Sigmoid colon (tissue), 7 donors: ENCODE measurements at places on chromosomes 12 and 14. TPM values are rescaled to one million over a fixed set of nuclear protein-coding genes. Genes with fewer than 3 reads are reported as not detected.

DNA sequence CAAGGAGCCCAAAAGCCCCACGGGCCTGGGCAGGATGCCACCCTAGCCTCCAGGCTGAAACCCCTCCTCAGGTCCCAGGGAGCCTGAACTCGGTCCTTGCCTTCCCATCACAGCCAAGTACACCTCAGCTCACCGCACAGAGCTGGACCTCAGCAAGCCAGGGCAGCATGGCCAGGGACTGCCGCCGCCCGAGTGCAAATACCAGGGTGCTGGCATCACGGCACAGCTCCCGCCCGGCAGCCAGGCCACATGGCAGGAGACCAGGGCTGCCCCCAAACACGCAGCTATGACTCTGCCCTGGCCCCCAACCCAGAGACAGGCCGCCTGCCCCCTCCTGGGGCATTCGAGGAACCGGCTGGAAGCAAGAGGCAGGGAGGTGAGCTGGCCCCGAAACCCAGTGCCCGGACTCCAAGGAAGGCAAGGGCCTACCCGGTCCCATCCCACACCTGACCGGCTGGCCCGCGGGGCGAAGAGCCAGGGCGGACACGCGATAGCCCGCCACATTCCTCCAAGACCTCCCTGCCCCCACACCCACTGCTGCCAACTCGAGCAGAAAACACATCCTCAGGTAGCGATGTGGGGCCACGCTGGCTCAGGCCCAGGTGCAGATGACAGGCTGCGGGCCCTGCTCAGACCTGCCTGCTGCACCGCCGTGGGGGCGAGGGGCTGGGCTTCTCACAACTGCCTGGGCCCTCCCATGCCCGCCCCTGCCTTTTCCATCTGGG lies 2.7 kb downstream of the JAG2 start:
- no peak for DNase-seq

The AQP2 gene
- not detected for total RNA-seq

The NRXN3 gene
- 23.2 TPM for total RNA-seq

GRCh38 chr14:89443042-89443629 lies 26.1 kb upstream of the FOXN3 start:
- DNase-seq, result no peak

The NOXRED1 gene
- total RNA-seq, result 0.82 TPM

The OR4E2 gene
- not detected for total RNA-seq

The MYH6 gene
- not detected for total RNA-seq

The RNASE7 gene
- total RNA-seq, result not detected

- DNase-seq, result no peak
Observed at GRCh38 chr14:75126121-75126544, 715 bp downstream of the NEK9 start.

DNA sequence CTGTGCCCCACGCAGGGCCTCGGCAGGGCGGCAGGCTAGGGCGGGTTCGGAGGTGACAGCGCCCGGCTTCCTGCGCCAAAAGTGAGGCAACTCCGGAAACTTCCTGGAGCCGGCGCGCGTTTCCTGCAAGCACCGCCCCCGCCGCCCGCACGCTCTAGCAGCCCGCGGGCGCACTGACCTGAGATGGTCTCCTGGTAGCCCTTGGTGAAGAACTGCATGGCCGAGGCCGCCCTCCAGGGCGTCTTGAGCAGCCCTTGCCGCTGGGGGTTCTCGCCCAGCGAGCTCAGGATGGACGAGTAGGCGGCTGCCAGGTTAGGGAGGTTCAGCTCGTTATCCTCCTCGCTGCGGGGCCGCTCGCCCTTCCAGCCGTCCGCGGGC lies 494 bp downstream of the GCH1 start:
- DNase-seq, result peak; percentile 87

The SERPINA1 gene
- total RNA-seq, result 26.6 TPM

The SNAPC1 gene
- 7.6 TPM for total RNA-seq

GRCh38 chr14:58722441-58722840 lies 84.7 kb downstream of the DACT1 start:
- DNase-seq, result no peak

The C12orf54 gene
- 1.2 TPM for total RNA-seq

- DNase-seq, result peak; percentile 84
Observed at GRCh38 chr12:113196990-113197389, 11.5 kb downstream of the RITA1 start.

The ACSM4 gene
- total RNA-seq, result not detected

DNA sequence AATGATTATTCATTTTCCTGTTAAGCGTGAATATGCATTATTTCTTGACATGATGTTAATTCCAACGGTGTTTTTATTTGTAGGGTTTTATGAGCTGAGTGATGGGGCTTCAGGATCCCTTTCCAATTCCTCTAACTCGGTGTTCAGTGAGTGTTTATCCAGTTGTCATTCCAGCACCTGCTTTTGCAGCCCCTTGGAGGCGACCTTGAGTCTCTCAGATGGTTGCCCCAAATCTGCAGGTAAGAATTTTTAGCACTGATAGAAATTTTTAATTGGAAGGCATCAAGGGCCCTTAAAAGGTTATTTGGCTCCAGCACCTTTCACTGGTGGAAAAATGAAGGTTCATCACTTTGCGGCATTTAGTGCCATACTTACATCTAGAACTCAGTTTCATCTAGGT lies 3.7 kb downstream of the DACT1 start:
- DNase-seq, result no peak

DNA sequence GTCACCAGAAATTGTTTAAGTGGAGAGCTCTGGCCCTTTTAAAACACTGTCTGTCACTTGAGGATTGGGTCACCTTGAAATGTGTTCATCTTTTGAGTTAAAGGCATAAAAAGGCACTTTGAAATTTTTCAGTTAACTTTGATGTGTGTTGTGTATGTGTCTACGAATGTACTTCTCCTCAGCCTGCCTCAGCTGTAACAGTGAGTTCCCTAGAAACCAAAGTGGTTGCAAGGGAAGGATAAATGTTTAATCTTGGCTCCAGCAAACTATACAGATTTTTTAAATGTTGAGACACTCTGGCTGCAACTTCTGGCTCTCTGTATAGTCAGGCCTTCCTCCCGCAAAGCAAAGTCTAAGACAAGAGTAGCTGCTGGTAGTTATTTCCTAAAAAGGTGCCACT lies 8.3 kb downstream of the DERA start:
- DNase-seq, result no peak

The BRMS1L gene
- total RNA-seq, result 5.8 TPM
